ENCODE measurements at places on chromosomes 7 and 10. TPM values are rescaled to one million over a fixed set of nuclear protein-coding genes. Genes with fewer than 3 reads are reported as not detected.
A peak's percentile ranks its signal among the peaks of the same experiment; 100 is the strongest.

DNA sequence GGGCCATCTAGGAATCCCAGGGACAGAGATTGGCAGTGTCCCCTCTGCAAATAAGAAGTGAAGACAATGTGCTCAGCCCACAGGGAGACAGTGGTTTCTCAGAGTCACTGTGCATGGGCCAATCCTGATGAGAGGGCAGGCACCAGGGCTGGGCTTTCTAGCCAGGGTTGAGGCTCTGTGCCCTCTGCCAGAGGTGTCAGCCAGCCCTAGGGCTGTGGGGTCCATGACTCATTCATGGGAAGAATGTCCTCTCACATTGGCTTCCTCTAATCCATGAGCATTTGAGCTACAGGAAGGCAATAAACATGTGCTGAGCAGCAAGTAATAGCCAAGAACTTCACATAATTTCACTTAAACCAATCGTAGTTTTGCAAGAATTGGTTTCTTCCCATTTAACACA is 482.0 kb upstream of the MGMT start:
- DNase-seq, result no peak

DNA sequence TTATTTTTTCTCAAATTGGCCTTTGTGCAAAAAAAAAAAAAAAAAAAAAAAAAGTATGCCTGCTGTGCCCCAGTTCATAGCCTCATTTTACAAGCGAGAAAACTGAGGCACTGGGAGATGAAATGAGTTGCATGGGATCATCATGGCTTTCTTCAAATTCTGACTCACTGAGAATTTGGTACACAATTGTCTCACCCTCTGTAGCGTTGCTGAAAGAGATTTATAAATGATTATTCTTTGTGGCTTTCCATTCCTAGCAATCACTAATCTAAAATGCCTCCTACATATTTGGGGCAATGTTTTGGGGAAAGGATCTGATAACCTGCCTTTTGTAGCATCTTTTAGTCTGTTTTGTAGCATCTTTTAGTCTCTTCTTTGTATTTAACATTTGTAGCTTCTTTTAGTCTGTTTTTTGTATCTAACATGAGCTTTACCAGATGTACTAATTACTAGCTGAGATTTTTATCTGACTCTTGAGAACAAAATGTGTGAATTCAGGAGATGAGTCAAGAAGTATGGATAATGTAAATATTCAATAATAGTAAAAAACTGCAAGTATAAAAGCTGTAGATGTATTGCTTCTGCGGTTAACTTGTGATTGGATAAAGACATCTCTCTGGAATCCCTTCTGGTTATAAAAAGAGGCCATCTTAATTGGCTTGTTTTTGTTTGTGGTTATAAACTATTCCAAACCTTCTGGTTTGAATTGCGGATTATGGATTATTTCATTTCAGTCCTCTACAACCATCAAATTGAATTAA is 161.4 kb downstream of the ARID5B start:
- DNase-seq, result no peak

DNA sequence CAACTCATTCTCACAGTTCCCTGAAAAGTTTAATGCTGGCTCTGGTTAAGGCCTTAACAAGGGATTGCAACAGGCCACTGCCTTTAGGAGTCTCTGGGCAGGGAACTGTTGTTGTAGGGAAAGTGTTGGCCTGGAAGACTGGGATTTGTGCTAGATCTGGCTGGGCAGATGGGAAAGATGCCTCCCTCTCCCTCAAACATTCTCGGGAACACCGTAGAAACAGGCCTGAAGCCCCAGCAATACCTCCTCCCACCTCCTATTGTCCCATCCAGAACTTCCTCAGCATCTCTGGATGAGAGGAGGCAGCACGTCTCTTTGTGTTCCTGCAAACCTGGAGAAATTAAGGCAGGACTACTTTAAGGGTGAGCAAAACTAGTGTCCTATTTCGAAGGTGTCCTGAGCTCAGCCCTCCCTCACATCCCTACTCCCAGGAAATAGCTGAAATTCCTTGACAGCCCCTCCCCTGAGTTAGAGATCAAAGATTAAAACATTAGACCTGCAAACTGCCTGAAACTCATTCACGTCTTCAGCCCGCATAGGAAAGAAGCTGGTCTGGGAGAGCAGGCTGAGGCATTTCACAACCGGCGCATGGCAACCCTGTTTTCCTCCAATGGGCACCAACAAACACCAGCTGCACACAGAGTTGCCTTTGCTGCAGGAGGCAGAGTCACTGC is 10.9 kb upstream of the MAP3K8 start:
- DNase-seq, result no peak

GRCh38 chr7:66493235-66494205 is 135.2 kb upstream of the KCTD7 start:
- peak; percentile 97 for DNase-seq

DNA sequence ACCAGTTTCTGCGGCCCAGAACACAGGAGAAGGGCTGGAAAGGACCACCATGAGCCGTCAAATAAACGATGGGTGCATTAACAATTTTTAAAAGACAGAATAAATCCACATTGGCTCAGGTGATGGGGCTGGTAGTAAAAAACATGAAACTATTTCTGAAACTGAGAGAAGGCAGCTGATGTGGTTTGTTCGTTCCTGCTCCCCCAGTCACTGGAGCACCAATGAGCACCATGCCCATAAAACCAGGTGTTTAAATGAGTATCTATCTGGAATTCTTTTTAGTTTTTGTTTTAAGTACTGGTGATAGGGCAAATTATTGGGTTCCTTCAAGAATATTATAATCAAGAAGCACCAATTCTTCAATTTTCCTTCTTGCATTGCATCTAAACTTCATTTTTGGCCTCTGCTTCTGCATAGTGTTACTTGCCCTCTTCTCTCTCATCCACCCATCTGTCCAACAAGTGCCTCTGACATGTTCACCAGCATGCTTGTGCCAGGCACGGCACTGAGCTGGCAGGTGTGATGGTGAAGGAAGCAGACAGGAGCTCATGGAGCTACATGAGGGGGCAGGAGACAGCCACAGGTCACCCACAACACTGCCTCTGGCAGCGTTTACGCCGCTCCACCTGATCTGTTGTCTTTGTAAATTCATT is 65.5 kb downstream of the LARP4B start:
- no peak for DNase-seq

DNA sequence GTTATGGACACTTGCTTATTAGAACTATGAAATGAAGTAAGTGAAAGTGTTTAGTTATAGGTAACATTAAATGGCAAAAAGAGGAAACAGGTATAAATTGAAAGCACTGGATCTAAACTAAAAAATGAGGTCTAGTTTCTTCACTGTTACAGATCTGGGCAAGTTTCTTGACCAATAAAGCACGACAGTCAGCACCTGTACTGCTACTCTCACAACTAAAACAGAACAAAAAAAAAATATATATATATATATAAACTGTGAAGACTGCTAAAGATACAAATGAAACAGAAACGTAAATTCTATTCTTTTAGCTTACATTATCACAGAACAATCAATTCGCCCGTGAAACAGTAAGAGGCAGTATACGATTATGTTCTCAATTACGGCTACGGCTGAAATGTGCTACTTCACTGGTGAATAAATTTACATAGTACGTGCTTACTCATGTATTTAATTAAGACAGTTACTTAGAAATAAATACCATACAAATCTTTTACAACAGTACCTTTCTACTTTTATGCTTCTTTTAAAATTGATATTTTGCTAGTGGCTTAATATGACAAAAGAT is 4.2 kb downstream of the AHR start:
- no peak for DNase-seq

Gene CTAGE6
- polyA plus RNA-seq, result not detected

Gene SAMD9L
- 6.4 TPM for polyA plus RNA-seq

Gene AOAH
- polyA plus RNA-seq, result 1.1 TPM

Gene RPS24
- polyA plus RNA-seq, result 4,355 TPM

Gene SPAG6
- 0.01 TPM for polyA plus RNA-seq

Gene PRSS37
- polyA plus RNA-seq, result not detected

Data from heart right ventricle (tissue), 16 donors.